CD4-positive, alpha-beta memory T cell (primary cell): ENCODE measurements at places on chromosomes 4 and X.

GRCh38 chr4:16262188-16262587 lies 35.9 kb upstream of the TAPT1 start:
- DNase-seq: no peak

GRCh38 chrX:150163221-150163930 lies 199.7 kb upstream of the MAMLD1 start:
- no peak for DNase-seq

- DNase-seq: no peak
Measured at GRCh38 chr4:6776920-6777635, 5.4 kb upstream of the KIAA0232 start.

DNA sequence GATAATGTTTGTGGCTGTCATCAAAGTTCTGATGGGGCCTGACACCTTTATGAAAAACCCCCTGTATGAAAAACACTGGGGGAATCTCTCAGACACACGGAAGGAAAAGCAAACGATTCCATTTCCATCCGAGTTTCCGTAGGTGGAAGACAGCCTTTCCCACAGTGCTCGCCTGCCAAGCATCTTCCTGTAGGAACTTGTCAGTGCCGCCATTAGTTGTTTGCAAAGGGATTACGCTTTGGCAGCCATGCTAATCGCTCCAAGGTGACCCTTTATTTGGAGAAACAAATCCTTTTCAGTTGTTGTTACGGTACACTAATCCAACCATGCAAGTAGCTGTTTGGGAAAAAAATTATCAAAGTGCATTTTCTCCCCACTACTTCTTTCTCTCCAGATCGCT lies 44.4 kb upstream of the STOX2 start:
- no peak for DNase-seq

GRCh38 chrX:35890699-35891098 lies 28.8 kb upstream of the CFAP47 start:
- DNase-seq: no peak

DNA sequence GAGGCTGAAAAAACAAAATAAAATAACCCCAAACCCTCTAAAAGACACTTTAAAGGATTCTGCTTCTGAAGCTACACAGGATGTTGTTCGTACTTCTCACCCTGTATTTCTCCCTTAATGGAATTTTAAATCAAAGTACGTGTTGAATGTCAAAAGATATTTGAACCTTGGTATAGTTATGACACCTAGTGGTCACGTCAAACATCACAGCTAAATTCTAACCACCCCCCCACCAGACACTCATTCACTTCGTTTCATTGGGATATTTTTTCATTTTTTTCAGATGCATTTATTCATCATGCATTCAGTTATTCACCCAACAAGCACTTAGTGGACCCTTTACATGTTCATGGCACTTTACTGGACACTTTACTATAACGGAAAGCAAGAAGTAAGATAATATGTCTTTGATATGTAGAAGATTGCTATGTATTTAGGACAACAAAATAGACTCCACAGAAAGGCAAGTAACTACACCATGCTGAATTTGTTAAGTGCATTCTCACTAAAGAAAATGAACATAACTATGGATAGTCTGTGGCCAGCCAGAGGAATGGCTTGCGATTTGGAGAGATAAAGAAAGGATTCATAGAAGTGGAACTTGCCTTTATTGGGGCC lies 62.5 kb upstream of the GPR174 start:
- DNase-seq: peak; percentile 72

DNA sequence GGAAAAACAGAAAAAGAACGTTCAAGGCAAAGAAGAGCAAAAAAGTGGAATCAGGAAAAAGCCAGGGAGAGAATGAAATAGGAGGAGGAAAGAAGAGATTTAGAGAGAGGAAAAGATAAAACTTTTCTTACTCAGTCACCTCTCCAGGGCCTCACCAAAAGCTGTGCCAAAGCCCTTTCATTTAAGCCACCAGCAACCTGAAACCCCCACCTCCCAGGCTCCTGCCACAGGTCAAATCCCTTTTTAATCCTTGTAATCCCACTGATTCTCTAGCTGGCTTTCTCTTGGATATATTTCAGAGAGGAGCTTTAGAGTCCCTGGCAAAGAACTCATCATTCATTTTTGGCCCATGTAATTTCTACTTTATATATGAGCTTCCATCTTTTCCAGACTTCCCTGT lies 25.7 kb upstream of the XIAP start:
- no peak for DNase-seq

DNA sequence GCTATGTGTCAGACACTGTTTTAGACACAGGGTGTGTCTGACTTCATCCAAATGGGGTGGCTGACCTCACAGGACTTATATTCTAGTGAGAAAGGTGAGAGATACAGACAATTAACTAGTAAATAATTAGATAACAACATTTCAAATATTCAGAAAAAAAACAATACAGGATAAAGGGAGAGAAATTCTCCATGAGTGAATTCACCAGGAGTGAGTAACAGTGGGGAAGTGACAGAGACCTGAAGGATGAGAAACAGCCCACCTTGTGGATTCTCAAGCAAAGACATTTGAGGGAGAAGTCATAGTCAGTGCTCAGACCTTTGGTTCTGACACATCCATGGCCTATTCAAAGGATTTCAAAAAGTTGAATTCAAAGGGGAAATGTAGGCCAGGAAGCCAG lies 627.9 kb downstream of the IQCM start:
- DNase-seq: no peak

GRCh38 chr4:139530833-139531427 lies 25.1 kb downstream of the SETD7 start:
- DNase-seq: peak; percentile 57

DNA sequence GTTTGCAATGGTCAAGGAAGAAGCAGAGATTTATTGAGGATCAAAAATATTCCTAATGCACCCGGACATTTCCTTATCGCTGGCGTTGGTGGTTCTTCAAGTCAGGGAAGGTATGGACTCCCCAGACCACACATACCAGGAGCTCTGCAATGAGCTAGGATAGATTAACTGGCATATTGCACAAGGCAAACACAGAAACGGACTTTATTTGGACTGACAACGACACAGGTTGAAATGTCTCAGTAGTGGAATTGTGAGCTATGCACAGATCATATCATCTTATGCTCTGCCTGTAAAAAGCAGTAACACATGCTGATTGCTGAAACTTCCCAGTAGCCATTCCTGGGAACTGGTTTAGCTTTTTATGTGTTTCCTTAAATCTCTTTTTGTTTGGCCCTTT lies 1.7 kb downstream of the TSPAN7 start:
- no peak for DNase-seq

DNA sequence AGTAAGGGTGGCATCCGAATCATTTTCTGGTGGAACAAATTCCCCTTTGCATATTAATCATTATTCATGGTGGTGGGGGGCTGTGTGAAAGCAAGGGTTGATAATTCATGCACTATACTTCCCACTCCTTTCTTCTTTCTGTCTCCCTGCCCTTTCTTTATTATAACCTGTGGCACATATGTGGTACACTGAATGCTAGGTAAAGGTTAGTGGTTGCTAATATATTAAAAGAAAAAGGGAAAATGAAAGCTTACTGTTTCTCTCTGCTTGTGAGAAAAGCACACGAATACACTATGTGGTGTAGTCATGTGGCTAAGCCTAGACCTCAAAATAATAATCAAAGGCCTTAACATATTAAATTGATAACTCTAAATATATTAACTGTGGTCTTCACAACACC lies 178.4 kb upstream of the RPS6KA3 start:
- no peak for DNase-seq

DNA sequence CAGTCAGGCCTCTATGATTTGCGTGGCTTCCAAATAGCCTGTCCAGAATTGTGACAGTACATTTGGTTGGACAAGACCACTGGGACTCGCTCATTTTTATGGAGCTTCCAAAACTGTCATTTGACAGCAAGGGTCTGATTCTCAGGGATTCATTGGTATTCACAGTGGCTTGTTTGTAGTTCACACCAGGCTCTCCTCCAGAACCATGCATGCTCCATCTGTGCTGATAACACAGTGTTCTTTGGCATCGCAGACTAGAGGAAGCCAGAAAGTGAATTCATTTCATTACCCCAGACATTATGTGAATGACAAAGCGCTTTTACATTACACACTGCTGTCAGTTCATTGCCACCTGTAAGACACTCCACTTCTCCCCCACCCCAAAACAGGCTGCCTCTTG lies 208.3 kb downstream of the ARHGAP10 start:
- DNase-seq: no peak

- no peak for DNase-seq
Measured at GRCh38 chr4:98564852-98565251, 93.6 kb downstream of the TSPAN5 start.

DNA sequence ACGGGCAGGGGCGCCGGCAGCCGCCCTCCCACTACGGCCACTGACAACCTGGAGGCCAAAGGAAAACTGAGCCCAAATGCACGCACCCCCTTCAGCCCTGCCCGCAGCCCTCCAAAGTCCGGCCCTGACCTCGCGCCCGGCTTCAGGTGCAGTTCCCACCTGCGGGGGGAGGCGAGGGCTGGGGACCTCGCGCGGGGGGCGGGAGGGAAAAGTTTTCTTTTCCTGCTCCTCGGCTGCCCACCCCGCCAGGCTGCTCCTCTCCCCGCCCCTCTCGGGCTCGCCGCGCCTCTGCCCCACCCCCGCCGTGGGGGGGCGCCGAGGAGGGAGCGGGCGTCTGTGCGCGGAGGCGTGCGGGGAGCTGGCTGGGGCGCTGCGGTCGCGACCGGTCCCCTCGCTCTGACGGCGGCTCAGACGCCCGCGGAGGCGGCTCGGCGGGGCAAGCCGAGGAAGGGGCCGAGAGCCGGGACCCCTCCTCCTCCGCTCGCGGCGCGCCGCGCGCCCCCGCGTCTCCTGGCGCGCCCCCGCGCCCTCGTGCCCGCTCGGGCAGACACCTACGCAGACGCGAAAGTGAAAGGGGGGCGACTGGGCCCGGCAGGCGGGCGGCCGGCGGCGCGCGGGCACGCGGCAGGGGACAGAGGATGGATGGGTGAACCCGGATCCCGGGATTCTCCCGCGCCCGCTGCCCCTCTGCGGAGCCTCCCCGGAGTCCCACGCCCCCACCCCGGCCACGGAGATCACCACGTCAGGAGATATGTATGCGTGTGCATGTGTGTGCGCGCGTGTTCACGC lies 3.1 kb upstream of the NR3C2 start:
- DNase-seq: peak; percentile 82

GRCh38 chr4:126097155-126097799 lies 782.5 kb downstream of the FAT4 start:
- DNase-seq: no peak

- no peak for DNase-seq
Measured at GRCh38 chr4:7434766-7435150, at the start of gene PSAPL1. PSAPL1 (minus strand) TSS chr4:7434930; CDS start chr4:7434879, 51 bp downstream.

- DNase-seq: no peak
Measured at GRCh38 chr4:168708108-168708507, 211.3 kb downstream of the PALLD start.

DNA sequence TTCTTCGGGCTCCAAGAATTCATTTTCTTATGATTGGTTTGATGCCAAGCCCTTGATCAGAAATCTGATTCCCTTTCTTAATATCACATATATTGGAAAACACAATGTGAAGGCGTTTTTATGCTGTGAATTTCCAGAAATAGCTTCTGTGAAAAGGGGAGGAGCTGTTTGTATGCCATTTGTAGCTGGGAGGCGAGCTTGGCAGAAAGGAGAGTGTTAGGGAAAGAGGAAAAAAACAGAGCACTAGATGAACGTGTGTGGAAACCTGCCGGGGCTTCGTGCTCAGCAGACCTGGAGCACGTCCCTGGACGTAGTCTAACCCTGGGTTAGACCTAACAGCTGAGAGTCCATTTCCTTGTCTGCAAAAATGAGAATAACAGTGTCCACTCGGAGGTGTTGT lies 3.4 kb downstream of the CLCN4 start:
- no peak for DNase-seq

- DNase-seq: no peak
Measured at GRCh38 chr4:74631338-74631737, 163.0 kb downstream of the BTC start.

- no peak for DNase-seq
Measured at GRCh38 chr4:123579961-123580360, 183.4 kb downstream of the SPRY1 start.

DNA sequence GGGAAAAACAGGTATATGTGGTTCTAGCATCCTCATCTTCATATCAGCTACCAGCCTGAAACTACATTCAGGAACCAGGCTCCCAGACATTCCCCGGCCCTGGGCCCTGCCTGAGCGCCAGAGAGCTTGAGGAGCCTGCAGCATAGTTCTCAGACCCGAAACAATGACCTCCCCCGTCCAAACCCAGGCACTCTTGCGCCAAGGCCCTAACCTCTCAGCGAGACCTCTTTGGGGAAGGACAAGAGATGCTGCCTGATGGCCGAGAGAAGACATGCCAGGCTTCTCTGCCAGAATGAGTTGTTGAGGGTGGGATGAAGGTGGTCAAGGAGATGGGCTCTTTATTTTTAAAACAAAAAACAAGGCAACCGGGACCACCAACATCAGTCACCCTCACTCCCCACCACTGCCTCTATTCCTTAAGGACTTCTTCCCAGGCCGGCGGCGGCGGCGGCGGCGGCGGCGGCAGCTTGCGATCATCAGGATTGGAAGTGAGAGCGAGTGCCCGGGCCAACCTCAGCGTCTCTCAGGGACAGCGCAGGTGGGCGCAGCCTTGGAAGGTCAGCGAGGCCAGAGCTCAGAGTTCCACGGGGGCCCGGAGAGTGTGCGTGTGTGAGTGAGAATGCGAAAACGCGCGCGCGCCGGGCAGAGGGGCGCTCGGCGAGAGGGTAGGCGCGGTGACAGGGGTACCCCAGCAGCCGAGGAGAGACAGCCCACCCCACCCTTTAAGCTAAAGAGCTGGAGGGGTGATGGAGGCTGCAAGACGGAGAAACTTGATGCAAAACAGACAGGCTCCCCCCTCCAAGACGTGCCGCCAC lies 601 bp downstream of the INPP4B start:
- no peak for DNase-seq

DNA sequence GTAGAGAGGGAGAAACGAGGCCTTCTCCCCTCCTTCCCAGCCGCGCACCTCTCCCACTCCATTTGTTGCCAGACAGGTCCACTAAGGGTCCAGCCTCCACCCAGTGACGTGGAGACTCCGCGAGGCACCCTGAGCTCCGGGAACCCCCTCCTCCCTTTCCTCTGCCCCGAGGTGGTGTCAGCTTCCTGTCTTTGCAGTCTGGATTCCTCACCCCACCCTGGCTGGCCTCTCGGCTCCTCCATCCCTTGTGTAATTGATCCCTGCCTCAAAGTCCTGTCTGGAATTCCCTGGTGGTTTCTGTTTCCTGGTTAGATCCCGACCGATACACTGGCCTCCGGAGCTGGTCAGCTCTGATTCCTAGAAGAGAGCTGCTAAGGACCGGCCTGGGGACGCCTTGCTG lies 105.9 kb upstream of the SCOC start:
- DNase-seq: no peak

- no peak for DNase-seq
Measured at GRCh38 chr4:2697995-2698414, 58.1 kb downstream of the TNIP2 start.

- peak; percentile 66 for DNase-seq
Measured at GRCh38 chr4:89929425-89930159, 34.9 kb downstream of the MMRN1 start.

DNA sequence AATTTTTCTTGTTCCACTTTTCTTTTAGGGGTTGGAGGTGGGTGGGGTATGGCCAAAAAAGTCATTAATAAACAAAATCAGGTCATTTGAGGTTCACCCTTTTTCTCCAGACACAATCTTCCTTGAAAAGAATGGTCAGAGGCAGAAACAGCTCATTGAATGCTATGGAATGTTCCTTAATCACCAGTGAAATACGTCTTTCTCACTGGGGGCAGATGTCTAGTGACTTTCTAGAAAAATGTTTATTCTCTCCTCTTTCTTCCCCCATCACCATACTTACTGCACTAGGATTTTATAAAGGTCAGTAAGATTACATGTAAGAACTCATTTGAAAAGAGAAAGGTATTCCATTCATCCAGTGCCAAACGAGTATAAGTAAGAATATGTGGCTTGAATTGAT lies 44.5 kb downstream of the MGST2 start:
- no peak for DNase-seq

- peak; percentile 44 for DNase-seq
Measured at GRCh38 chr4:108372681-108373080, 203.9 kb upstream of the LEF1 start.
